Brain microvascular endothelial cell (primary cell): ENCODE measurements at places on chromosomes 7 and 10.

- peak; percentile 39 for DNase-seq
Observed at GRCh38 chr7:116736927-116737715, 65.1 kb downstream of the MET start.

DNA sequence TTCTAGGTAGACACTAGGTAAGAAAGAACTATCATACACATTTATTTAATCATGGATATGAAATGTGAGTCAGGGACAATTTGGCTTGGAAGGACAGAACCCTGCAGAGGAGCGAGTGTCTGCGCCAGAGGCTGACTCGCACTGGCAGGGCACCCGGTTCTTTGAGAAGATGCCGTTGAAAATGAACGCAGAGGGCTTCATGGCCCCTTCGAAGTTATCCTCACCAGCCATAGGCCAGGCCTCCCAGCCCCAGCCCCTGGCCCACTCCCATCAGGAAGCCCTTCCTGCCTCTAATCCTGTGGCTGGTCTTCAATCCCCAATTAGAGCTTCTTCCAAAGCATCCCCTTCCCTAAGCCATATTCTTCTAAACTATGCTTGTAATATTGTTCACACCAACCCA, 239.8 kb downstream of the TCERG1L start:
- no peak for DNase-seq

DNA sequence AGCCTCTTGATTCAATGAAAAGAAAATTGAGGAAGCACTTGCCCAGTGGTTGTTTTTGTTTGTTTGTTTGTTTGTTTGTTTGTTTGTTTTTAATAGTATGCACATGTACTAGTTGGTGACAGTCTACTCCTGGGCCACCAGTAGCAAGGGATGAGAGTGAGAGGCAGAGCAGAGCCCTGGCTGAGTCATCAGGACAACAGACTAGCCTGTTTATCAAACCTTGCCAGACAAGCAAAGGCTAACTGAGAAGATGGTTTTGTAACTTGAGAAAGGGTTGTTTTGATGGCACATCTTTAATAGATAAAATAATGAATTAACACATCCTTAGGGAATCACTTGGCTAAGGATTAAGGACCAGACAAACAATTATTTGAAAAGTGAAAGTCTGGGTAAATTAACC, 78.1 kb downstream of the INHBA start:
- DNase-seq: peak; percentile 39

- DNase-seq: no peak
Observed at GRCh38 chr10:126226205-126226604, 162.1 kb downstream of the ADAM12 start.

GRCh38 chr7:112204499-112205342, 1.5 kb downstream of the DOCK4 start:
- no peak for DNase-seq

- DNase-seq: no peak
Observed at GRCh38 chr10:118841881-118842605, 87.3 kb upstream of the CACUL1 start.

GRCh38 chr10:29685506-29685905, 50.7 kb upstream of the SVIL start:
- DNase-seq: no peak

GRCh38 chr7:53609185-53609584, 573.8 kb downstream of the POM121L12 start:
- no peak for DNase-seq

- DNase-seq: peak; percentile 81
Observed at GRCh38 chr10:96043033-96043892, at the start of gene CCNJ. Gene CCNJ (plus strand): TSS chr10:96043583. CDS start chr10:96044394, 811 bp downstream.

DNA sequence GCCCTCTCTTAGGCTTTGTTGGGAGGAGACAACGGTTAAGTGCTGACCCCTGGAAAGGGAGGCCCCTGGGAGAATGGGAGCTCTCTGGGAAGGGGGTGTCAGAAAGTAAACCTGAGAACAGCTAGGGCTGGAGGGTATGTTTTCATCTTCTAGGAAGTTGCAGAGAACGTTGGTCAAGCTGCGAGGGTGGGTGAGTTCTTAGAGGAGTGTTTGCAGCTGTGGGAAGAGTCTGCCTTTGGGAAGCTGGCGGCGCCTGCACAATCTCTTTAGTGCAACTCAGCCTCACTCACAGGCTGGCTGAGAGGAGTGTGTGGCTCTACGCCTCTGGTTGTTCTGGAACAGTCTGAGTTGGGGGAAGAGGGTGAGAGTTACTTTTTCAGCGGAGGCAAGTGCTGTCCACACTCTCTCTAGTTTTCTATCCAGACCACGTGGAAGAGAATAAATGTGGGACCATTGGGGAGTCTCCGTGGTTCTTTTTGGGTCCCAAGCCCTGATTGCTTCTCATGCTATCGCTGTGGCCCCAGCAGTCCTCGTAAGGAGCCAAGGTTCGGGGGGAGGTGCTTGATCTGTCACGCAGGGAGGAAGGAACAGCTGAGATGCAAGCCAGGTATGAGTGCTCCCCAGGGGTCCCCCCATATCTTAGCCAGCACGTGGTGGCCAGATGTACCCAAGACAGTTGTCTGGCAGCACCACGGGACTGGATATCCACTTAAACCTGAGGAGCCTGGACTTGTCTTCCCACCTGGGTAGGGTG, 237.2 kb downstream of the BUB3 start:
- DNase-seq: no peak

GRCh38 chr7:75808106-75808505, 5.5 kb downstream of the CCL24 start:
- no peak for DNase-seq

DNA sequence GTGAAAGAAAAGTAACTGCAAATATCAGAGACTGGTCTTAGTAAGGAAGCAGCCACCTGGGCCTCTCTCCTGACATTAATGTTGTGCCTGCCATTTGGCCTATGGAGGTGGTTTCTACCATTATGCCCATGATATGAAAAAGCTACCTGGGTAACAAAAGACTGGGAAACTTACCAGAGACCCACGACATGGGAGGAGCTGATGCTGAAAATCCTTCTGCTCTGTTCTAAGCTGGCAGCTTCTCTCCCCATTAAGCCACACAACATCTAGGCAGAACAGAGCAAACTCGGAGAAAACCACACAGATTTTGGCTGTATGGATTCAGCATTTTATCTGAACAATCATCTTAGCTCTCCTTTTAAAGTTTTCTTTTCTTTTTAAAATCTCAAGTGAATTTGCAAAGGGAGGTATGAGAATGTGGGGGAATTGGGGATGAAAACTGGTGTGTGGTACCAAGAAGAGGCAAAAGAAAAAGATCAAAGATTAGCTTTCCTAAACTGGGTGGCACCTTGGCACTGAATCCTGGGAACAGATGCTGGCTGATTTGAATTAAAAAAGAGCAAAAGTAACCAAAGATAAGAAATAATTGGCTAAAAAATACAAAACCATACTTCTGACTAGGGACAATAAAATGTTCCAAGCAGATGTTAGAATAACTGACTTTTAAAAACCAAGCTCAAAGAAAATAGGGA, 128.6 kb upstream of the ANKRD1 start:
- DNase-seq: no peak

DNA sequence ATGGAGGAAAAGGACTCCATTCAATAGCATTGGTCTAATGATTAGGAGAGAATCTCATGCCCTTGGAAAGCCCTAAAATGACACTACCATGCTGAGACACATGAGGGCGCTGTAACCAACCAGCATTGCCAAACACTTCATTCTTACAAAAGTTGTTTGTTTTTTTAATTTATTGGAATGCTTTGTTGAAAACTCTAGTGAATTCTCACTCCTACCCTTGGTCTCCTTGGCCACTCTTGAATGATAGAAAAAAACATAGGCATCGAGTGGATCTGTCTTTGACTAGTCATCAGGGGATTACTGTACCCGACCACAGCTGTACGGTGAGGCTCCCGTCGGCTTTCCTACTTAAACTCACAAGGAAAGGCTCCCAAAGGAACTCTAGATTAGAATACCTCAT, 29.3 kb upstream of the ADD3 start:
- DNase-seq: peak; percentile 72

DNA sequence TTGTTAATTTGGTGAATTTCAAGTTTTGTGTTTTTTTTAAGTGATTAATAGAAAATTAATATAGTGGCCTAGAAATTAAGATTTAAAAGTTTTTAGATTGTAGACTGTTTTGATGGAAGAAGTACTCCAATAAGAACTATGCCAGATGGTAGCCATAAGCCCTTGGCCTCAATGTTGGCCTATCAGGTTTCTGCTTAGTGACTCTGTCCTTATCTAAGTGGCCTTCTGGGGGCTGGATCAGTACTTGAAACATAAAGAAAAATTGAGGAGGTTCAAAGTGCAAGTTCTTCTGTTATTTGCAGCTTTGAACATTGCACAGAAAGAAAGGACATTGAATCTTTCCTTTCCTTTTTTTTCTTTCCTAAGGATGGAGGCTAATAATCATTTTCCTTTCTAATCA, 9.9 kb downstream of the CCDC126 start:
- DNase-seq: no peak

DNA sequence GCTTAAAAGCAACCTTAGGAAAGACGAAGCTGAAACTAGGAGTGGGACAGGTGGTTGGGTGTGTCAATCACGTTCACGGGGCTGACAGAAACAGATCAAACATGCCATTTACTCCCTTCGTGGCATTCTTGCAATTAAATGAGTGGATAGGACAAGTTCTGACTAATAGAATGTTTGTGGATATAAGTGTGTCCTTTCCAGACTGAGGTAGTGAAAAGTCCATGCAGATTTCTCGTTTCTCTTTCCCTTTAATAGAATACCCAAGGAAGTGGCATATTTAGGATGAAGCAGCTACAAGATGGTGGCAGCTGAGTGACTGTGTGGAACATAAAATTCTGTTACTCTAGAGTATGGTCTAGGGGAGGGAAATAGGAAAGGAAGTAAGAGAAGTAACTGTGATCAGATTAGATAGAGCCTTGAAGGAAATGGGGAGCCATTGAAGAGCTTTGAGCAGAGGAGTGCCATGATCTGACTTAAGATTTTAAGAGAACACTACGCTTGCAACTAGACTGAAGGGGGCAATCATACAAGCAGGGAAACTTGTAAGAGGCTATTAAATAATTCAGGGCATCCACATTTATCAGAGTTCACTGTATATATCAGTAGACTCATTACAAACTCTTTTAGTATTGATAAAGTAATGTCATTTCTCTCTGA, 46.3 kb upstream of the HYAL4 start:
- no peak for DNase-seq

GRCh38 chr7:28841766-28842165, 116.4 kb downstream of the TRIL start:
- no peak for DNase-seq

GRCh38 chr7:151624246-151624928, 104.7 kb upstream of the RHEB start:
- DNase-seq: no peak

- DNase-seq: no peak
Observed at GRCh38 chr7:115689941-115690340, 340.6 kb downstream of the TFEC start.

GRCh38 chr7:79820387-79820786, 314.2 kb upstream of the GNAI1 start:
- DNase-seq: peak; percentile 84

DNA sequence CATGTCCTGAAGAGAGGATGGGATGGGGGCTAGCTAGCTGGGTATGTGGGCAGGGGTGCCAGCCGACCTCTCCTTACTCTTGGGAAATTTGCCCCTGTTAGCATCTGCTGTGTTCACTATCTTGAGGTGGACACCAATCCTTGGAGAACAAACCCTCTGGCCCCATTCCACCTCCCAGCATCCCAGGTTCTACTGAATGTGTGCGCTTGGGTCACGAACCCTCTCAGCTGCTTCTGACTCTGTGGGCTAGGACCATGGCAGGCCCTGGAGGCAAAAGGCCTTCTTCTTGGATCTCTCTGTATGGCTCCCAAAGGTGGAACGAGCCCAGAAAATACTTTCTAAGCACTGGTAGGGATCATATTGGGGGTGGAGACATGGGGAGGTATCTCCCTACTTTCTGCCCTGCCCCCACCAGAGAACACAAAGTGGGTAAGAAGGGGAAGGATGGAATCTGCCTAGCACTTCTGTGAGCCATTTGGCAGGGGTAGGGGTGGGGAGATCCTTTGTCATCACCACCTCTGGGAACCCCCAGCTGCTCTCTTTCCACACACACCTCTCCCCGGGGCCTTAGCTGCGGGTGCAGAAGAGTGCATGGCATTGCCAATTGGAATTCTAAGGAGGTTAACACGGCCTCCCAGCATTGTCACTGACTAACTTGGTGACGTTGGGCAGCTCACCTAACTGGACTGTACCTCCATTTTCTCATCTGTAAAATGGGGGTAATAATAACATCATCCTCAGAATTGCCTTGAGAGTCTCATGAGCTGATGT, 7.7 kb downstream of the UNC5B start:
- no peak for DNase-seq

DNA sequence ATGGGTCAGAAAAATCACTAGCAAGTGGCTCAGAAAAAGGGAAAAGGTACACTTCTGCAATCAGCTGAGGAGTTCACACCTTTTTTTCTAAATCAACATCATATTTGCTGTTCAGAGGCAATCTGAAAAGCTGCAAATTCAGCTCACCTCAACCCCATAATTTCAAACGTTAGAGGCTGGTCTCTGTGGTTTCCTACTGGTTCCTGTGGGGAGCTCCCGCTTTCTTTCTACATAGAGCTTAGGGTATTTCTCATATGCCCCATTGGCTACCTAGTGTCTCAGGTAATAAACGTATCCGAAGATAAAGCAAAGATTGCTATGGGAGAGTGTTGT, 5.2 kb upstream of the ZNF22 start:
- DNase-seq: no peak

GRCh38 chr7:80686576-80686975, 48.1 kb downstream of the CD36 start:
- no peak for DNase-seq

DNA sequence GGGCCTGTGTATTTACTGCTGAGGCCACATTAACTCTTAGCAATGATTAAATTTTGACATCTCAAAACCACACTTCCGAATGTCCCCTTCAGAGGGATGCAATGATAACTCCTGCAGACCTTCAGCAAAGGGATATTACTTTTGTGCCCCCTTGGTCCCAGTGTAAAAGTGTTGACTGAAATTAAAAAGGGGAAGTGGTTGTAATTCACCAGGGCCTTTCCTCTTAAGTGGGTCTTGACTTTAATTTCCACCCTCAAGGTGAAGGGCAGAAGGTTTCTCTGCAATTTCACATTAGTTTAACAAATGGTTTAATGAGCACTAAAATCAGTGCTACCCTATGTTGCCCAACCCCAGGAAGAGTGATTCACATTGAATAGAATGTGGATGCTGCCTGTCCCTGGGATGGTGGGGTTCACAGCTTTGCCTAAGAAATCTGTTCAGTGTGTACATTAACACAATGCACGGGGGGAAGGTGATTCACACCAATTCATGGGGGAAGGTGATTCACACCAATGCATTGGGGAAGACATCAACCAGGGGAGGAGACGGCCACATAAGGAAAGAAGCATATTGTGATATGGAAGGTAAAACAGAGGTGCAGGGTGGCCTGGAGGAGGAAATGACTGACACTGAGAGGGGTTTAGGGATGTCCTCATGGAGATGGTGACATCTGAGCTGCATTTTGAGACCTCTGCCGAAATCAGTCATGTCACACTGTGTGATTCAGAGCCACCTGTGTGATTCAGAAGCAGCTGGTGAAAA, 19.4 kb upstream of the TNS3 start:
- DNase-seq: peak; percentile 83
